Activated CD4-positive, alpha-beta memory T cell treated with anti-CD3 and anti-CD28 coated beads, Interleukin-2, amount 10 ng/mL, durations not matched to agents 7 days and 5 days (primary cell): ENCODE measurements at places on chromosomes 6 and 20. TPM values are rescaled to one million over a fixed set of nuclear protein-coding genes. Genes with fewer than 3 reads are reported as not detected.

DNA sequence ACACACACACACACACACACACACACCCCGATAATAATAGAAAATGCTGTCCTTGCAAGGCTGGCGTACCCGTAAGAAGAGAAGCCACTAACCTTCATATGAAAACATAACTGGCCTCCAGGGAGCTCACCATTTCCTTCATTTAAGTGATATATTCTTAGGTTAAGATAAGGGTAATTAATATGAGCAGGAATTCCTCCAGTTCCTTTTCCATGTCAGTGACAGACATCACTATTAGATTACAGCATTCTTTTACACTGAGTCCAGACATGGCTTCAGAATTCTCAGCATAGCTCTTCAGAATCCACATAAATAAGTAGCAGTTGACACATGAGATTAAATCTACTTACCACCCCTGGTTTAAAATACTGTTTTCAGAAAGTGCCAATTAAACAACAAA lies 121.9 kb downstream of the SIM1 start:
- DNase-seq: no peak
- H3K27ac ChIP-seq: no peak overlapping the region
- H3K27me3 ChIP-seq: peaks cover 9% of the 10 kb centered on the region
- peaks cover 2% of the 10 kb centered on the region for H3K4me1 ChIP-seq

EPB41L1 gene
- 0.20 TPM for total RNA-seq

DNA sequence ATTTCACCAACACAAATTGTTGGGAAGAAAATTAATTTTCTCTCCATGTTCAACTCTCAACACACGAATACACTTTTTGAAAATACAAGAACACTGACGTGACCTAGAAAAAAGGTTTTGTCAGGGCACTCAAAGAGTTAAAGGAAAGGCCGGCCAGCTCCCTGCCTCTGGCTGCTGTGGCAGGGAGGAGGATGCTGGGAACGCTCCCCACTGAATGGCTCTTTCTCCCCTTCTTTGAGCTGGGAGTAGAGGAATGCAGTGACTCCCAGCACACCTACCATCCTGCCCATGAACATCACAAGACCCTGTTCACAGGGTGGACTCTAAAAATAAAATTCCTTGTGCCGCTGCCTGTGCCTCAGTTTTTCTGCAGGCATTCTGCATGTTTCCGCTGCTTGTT lies 47.0 kb downstream of the MAP3K5 start:
- no peak overlapping the region for H3K4me3 ChIP-seq
- no peak for DNase-seq
- no peaks in the 10 kb centered on the region for H3K27me3 ChIP-seq
- H3K36me3 ChIP-seq: peaks cover 30% of the 10 kb centered on the region

PPP1R3G gene
- 0.08 TPM for total RNA-seq

DNA sequence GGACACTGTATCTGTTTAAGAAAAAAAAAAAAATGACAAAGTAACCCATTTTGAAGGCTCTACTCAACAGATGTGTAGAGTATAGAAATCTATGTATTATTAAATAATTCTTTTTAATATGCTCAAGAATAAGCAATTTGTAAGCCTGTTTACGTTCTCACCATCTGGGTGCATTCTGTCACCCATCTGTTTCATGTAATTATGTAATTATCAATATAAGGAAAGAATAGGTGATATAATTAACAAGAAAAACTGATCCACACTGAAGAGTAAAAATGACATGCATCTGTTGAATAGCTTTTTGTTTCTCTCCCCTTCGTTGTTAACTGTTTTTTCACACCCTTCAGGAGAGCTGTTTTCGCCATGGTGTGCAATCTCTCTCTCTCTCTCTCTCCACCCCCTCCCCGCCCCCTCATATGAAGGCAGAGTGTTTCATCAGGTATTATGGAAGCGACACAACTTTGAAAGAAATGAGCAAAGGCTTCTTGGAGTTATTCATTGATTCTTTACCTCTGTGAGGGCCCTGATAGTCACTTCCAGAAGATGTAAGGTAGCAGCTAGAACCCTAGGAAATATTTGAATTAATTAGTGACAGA lies 154.3 kb upstream of the INSM1 start:
- peaks cover 6% of the 10 kb centered on the region for H3K27me3 ChIP-seq
- no peak for DNase-seq
- no peaks in the 10 kb centered on the region for H3K36me3 ChIP-seq
- H3K4me1 ChIP-seq: no peaks in the 10 kb centered on the region
- no peak overlapping the region for H3K4me3 ChIP-seq

TGM3 gene
- not detected for total RNA-seq

DNA sequence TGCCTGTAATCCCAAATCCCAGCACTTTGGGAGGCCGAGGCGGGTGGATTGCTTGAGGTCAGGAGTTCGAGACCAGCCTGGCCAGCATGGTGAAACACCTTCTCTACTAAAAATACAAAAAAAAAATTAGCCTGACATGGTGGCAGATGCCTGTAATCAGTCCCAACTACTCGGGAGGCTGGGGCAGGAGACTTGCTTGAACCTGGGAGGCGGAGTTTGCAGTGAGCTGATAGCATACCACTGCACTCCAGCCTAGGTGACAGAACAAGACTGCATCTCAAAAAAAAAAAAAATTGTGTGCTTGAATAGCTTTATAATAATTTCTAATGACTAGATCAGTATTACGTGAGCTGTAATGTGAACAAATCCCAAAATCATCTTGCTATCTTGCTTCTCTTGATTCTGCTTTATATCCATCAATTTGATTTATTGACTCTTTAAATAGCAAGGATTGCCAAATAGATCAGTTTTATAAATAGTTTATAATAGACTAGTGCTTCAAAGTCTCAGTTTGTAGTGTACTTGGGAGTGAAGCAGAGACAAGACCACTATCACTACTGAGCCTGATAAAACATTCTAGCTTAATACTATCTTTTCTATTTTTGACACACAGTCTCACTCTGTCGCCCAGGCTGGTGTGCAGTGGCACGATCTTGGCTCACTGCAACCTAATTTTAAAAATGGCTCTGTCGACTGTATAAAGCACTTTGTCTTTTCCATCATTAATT lies 7.1 kb downstream of the AMD1 start:
- peak overlapping the region; percentile 45 for H3K27ac ChIP-seq
- no peaks in the 10 kb centered on the region for H3K27me3 ChIP-seq

DNA sequence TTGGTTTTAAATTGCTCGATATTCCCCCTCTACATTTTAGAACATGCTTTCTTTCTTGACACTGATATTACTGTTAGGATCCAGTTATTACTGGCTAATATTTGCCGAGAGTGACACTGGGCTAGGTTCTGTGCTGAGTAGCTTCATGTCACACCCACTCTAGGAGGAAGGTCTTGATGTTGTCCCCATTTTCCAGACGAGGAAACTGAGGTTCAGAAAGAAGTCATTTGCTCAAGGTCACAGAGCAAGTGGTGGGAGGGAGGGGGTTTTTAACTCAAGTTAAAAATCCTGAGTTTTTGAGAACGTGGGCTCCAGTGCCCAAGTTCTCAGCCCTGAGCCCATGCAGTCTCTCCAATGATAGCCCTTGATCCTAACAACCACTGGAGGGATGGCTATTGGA lies 18.9 kb downstream of the TGM2 start:
- no peaks in the 10 kb centered on the region for H3K4me1 ChIP-seq
- DNase-seq: no peak
- H3K36me3 ChIP-seq: no peaks in the 10 kb centered on the region
- no peak overlapping the region for H3K4me3 ChIP-seq
- H3K27ac ChIP-seq: no peak overlapping the region

GINS1 gene
- total RNA-seq: 28.0 TPM

CST4 gene
- not detected for total RNA-seq

GRCh38 chr6:10429638-10430427 lies 15.0 kb upstream of the TFAP2A start:
- DNase-seq: no peak
- no peak overlapping the region for H3K4me3 ChIP-seq
- peaks cover 6% of the 10 kb centered on the region for H3K36me3 ChIP-seq

NRSN1 gene
- not detected for total RNA-seq

DNA sequence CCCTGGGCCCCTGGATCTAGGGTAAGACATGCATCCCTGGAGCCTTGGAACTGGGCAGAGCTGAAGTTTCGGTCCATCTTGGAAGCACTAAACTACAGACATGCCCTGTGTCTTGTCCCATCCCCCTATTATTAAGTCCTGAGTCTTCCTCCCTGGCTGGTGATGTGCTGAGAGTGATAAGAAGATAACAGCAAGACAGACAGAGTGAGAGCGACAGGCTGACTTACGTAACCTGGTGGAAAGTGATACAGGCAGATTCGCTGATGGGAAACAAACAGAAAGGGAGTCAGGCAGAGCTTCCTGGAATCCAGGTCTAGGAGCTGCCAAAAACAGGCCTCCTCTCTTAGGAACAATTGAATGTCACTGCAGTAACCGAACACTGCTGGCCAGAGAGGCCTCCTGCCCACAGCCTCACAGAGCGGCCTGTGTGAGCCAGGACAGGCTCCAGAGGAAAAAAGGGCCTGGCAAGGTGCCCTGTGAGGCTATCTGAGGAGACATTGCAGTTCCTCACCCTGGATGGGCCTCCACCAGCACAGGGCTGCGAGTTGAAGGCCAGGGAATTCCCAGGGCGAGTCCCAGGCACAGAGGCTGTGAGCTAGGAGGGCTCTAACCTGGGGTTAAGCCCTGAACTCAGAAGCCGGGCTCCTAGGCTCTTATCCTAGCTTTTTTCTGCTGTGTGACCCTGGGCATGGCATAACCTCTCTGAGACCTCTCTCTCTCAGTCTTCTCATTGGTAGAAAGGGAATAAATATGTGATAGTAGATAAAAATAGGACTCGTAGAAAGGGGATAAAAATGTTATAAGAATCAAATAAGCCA lies 34.2 kb upstream of the B4GALT5 start:
- peaks cover 21% of the 10 kb centered on the region for H3K27me3 ChIP-seq
- H3K4me1 ChIP-seq: peaks cover 9% of the 10 kb centered on the region
- no peak for DNase-seq
- no peak overlapping the region for H3K4me3 ChIP-seq

DNA sequence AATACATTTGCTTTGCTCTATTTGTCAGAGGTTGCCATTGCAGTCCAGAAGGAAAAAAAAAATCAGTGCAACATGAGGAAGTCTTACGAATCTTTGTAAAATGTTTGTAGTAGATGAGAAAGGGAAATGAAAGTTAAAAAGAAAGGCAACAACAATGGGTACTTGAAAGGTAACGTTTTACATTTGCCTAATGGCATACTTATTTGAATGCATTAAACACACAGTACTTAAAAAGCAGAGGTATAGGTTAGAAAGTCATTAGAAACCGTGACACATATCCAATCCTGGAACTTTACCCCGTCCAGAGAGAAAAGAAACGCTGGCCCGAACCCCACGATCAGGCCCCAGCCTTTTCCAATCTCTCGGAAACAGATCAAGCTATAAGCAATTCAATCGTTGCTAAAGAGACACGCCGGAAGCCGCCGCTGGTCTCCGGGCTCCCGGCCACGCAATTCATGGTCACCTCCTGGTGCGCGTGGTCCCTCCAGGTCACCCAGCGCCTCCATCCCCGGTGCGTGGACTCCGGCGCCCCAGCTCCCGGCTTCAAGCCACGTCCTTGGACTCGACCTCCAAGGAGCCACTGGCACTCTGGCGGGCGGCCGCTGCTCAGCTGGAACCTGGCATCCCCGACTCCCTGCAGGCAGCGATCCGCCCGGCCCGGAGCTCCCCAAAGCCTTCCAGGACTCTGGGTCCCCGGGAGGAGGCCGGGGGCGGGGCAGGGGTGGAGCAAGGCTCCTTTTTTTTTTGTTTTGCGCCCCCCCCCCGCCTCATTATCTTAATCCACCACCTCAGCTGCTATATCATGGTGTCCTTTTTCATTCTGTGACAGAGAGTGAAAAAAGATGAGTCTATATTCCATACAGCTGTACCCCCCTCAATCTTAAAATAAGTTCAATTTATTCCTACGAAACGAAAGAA lies at the start of gene SLC18B1:
TSS of gene SLC18B1 (minus strand) at position 687 of the 918 bp plus-strand sequence. CDS start at position 506, 181 bp downstream.
- peaks cover 7% of the 10 kb centered on the region for H3K36me3 ChIP-seq
- no peak within 1 kb of the TSS for H3K27ac ChIP-seq
- peak within 1 kb of the TSS; percentile 88 for H3K4me3 ChIP-seq
- no peaks in the 10 kb centered on the region for H3K27me3 ChIP-seq

ZKSCAN3 gene
- 6.5 TPM for total RNA-seq

ZCCHC3 gene
- total RNA-seq: 23.9 TPM

- H3K27me3 ChIP-seq: no peaks in the 10 kb centered on the region
- no peak for DNase-seq
- no peaks in the 10 kb centered on the region for H3K36me3 ChIP-seq
- no peak overlapping the region for H3K27ac ChIP-seq
Observed at GRCh38 chr6:161853657-161854056, 579.8 kb upstream of the AGPAT4 start.
